ENCODE measurements at places on chromosomes 11 and 22.

DNA sequence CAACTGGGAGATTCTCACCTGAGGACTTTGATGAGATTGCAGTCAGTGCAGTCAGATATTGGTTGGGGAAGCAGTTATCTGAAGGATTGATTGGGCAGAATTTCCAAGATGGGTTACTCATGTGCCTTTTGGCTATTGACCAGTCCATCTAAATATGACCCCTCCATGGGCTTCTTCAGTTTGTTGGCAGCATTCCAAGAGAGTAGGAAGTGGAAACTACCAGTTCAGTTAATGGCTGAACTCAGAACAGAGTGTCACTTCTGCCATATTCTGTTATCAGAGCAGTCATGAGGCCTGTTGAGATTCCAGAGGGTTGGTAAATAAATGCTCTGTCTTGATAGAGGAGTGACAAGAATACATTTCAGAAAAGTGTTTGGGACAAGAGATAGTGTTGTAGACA is 71.0 kb downstream of the CYP2R1 start:
- no peak for DNase-seq

DNA sequence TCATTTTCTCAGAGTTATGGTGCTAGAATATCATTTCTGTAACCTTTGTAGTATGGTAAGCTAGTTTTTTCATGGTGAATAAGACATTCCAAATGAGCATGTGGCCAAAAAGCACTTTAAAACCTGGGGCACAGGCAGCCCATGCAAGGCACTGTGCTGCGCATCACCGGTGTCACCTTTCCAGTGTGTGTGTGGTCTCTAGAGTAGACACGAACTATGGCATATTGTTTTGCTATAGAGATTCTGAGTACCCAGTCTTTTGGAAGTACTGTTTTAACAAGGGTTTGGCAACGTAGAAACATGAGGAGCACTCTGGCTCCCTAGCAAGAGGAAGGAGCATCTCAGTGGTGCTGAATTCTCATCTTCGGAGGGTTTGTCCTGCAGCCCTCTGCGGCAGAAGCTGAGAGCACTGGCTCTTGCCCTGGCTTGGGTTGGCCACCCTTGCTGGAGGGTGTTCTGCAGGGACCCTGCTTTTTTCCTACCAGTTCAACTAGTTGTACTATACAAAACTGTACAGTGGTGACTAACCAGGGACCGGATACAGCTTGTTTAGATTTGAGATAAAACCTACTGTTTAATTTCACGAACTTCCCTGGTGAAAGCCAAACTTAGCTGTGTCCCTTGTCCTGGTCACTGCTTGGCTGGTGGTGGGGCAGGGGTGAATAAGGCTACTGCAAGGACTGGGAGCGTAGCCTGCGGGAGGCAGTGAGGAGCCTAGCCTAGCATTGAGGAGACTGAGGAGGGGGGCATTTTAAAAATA is 135.7 kb downstream of the ATXN10 start:
- no peak for DNase-seq

DNA sequence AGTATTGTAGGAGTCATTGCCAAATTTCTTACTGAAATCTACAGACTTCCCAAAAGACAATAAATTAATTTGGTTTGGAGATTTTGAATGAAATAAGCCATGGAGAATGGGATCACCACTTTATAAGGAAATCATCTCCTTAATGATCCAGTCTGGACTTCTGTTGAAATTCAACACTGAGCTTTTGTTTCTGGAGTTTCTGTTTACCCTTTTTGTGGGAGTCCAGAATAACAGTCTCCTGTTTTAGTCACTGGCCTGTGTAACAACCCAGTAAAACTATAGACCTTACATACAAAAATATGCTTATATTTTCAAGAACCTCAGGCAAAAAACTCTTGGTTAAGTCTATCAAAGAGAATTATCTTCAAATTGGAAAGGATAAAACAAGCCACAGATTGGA is 321.7 kb upstream of the PLET1 start:
- DNase-seq: no peak

DNA sequence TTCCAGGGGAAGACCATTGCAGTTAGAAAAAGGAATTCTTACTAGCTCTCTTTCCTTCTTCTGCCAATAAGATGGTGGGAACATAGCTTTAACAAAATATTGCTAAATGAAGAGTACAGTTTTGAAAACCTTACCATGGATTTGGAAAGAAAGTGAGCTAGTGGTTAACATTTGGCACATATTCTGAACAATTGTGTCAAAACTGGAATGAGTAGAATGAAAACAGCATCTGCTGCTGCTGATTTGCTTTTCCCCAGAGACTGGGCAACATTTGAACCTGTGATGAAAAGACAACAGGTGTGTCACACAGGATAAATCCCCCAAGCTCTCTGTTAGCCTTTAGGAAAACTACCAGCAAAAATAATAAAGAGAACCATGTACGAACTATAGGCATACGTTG is 761.4 kb downstream of the KCNA4 start:
- peak; percentile 47 for DNase-seq

- DNase-seq: no peak
Measured at GRCh38 chr11:111077530-111078322, 167.8 kb upstream of the POU2AF2 start.

DNA sequence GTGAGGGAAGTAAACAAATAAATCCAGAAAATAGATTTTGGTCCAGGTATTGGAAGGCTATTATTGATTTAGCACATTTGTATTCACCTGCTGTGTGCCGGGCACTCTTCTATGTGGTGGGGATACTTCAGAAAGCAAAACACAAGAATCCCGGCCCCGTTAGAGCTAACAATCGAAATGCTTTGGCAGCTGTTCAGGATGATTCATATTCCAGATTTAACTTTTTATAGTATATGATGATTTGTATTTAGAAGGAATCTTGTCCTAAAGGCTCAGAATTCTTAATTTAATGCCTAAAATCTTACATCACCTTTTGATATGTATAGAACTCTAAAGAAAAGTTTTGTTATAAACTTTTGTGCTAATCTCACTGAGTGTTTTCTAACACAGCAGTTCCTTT is 28.0 kb downstream of the ZC3H12C start:
- peak; percentile 42 for DNase-seq

DNA sequence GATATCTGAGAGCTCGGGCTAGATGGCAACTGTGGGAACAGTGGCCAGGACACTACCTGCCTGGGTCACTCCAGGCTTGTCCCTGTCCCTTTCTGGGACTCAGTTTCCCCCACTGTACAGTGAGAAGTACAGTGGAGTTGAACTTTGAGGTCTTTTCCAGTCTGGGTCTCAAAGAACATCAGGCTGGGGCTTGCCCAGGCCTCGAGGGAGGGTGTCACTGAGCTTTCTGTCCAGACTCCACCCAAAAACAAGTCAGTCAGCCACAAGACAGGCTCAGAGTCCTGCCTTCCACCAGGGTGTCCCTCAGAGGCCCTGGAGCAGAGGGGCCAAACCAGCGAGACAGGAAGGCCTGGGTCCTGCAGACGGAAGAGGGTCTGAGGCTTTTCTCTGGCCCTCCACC is 2.0 kb upstream of the PLA2G3 start:
- DNase-seq: no peak

DNA sequence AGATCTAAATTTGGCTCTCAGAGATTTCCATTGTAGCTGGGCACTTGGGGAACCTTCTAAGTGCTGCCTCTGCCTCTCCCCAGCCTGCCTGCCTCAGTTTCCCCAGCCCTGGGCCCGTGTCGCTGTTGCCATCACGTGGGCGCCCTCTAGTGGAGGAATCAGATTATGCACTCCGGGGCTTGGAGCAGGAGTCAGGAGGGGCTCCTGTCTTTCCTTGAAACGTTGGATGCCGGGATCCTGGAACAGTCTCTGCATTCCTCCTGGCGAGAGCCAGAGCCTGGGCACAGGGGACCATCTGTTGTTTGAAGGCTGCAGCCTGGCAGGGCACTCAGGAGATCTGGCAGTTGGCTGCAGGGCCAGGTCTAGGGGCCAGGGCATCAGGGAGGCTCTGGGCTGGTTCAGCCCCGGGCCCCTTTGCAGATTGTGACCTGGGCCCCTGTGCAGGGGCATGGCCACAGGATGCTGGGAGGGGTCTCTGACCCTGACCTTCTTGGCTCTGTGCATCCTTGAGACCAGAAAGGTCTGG is 71.6 kb downstream of the LRP5 start:
- no peak for DNase-seq

GRCh38 chr11:78000193-78000592 is 5.7 kb upstream of the INTS4 start:
- DNase-seq: peak; percentile 29

DNA sequence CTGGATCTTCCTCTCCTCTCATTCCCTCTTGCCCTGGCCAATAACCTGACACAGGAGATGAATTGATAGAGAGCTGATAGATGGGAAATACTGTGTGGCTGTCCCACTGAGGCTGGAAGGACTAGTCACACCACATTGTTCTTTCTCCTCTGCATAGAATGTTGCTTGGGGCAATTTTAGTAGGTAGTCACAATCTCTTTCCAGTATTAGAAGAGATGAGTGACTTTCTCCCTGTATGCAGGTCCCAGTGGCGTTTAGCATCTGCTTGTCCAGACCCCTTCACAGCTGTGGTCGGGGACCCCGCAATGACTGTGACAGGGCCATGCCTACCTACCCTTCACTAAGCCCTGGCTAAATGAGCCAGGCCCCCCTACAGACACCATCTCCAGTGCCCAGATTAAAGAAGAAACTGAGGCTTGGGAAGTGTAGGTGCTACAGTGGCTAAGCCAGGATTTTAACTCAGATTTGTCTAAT is 24.0 kb upstream of the P2RY2 start:
- no peak for DNase-seq

DNA sequence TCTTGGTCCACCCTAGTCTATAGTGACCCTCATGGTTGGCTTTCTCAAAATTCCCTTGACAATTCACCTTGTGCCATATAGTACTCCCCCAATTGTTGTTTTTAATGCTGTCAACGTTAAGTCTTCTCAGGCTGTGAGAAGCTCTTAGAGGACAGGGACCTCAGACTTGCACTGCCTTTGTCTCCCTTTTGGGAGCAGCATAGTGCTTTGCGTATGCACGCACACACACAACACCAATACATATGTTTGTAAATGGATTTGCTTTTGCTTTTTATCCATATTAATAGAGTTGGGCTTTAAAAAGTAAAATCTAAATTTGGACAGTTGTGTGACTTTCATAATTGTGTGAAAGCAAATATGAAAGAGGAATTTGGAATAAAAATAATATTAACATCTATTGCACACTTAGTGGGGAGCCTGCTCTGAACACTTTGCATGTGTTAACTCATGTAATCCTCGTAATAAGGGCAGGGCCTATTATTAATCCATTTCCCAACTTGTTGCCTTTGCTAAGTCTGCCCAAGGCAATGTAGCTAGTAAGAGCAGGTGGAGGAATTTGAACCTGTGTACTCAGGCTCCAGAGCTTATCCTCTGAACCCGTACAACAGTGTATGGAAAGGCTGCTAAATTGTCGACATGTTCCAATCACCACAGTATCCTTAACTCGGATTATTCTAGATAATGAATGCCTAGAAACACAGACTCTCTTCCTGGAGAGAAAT is 257.7 kb upstream of the NARS2 start:
- no peak for DNase-seq

- DNase-seq: no peak
Measured at GRCh38 chr11:26443617-26444016, 111.7 kb downstream of the ANO3 start.

- DNase-seq: no peak
Measured at GRCh38 chr22:23470811-23471389, 109.2 kb downstream of the IGLL1 start.

- DNase-seq: no peak
Measured at GRCh38 chr11:126339863-126340434, 15.5 kb upstream of the ST3GAL4 start.

DNA sequence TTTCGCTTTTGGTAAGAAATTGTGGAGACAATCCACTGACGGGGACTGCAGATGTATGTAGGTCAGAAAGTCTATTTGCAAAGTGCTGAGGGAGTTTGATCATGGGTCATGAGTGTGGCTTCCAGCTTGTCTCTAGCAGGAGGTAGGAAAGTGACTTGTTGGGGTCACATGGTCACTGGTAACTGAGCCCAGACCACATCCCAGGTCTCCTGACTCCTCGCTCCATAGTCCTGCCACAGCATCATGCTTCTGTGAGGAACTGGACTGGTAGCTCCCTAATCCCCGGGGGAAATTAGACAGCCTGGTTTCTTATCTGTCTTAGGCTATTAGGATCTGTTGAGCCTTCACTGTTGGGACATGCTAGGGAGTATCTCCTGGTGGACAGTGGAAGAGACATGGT is 142.1 kb downstream of the MYO18B start:
- DNase-seq: no peak

DNA sequence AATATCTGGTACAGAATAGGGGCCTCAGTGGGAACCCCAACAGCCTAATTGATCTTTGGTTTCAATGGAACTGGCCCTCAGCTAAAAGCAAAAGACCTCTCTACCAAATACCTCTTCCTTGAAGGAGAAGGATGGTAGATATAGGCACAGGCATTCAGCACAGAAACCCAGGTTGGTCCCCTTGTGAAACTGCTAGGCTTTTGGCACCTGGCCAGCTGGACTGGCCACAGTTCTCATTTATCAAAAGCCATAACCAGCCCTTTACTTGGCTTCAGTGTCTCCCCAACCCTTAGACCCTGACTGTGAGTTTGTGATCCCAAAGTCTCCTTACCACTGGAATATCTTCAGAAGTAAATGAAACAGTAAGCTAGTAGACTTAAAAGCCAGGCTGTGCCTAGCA is 152.9 kb downstream of the TENM4 start:
- DNase-seq: no peak

- DNase-seq: no peak
Measured at GRCh38 chr11:492427-493226, 14.4 kb downstream of the RNH1 start.

DNA sequence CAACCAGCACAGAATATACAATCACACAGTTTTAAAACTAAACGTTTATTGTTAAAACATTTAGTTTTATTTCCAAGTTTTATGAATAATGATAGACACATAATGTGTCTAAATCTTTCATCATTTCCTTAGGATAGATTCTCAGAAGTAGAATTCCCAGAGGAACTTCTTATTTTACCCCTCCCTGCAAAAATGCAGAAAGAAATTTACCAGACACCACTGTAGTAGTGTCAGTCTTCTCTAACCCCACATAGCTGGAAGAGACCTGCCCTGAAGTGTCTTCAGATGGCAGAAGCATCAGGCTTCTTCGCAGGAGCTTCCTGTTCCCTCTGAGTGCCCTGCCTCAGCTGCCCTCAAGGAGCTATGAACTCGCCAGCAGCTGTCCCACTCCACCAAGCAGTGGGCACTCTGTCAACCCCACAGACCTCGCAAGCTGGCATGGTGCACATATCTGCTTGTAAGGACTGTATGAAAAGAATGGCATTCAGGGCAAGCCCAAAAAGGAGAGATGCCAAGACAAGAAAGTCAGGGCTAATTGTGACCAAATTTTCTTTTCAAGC is 28.5 kb upstream of the PAK1 start:
- no peak for DNase-seq

Measured in skeletal muscle cell (primary cell).